Esophagus squamous epithelium (tissue), 5 donors: ENCODE measurements at places on chromosomes 3 and 15.
A peak's percentile ranks its signal among the peaks of the same experiment; 100 is the strongest.

- no peaks in the 10 kb centered on the region for H3K4me1 ChIP-seq
- DNase-seq = no peak
- H3K4me3 ChIP-seq = no peak overlapping the region
- no peaks in the 10 kb centered on the region for H3K36me3 ChIP-seq
Measured at GRCh38 chr3:178805741-178806140, 265.9 kb downstream of the ZMAT3 start.

DNA sequence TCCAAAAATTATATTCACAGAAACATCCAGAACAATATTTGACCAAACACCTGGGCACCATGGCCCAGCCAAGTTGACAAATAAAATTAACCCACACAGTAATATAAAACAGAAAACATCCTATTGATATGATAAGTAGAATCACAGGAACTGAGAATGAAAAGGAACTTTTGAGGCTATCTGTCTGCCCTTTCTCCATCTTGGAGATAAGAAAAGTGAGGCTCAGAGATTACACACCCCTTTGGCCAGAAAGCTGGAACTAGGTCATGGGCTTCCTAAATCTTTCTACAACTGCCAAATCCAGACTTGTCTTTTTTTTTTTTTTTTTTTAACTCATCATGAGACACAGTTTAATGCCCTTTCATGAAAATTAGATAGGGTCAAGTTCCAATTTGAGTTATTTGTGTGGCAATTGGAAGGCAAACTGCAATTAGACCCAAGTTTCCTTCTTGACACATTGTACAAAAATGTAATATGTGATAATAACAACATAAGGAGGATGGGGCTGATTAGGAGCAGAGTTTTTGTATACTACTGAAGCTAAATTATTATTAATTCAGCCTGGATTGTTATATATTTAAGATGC is 137.2 kb downstream of the RPL22L1 start:
- DNase-seq = no peak
- H3K4me3 ChIP-seq = no peak overlapping the region
- no peaks in the 10 kb centered on the region for H3K27me3 ChIP-seq
- H3K27ac ChIP-seq = no peak overlapping the region

- H3K27ac ChIP-seq = no peak overlapping the region
- H3K4me3 ChIP-seq = no peak overlapping the region
- H3K27me3 ChIP-seq = no peaks in the 10 kb centered on the region
- no peaks in the 10 kb centered on the region for H3K4me1 ChIP-seq
- H3K36me3 ChIP-seq = no peaks in the 10 kb centered on the region
Measured at GRCh38 chr3:118171236-118171852, 863.3 kb downstream of the IGSF11 start.

DNA sequence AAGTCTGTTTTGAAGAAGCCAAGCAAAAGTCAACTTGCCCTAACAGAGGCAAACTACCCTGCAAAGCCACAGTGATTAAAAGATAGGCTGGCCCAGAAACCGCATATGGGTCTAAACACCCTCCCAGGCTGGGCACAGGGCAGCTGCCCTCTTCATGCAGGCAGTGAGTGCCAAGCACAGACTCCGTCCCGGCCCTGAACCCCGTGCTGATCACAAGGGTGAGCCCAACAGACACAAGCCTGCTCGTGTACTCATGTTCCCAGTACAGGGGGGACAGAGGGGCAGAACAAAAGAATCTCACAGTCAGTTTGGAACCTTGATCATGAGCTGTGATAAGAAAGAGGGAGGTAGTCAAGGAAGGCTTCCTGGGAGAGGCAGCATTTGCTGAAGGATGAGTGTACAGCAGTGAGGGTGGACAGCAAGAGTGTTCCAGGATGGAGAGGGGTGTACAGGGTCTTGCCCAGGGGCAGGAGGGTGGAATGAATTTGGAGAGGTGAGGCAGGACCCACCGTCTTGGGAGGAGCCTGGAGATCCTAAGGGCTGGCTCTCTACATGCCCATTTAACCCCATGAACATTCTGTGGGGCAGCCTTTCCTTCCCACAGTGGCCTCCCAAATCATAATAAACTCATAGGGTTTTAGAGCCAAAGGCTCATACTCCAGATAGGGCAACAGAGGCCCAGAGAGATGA is 43.2 kb upstream of the PRR23E start:
- no peak overlapping the region for H3K4me3 ChIP-seq
- no peaks in the 10 kb centered on the region for H3K36me3 ChIP-seq
- DNase-seq = no peak
- no peaks in the 10 kb centered on the region for H3K27me3 ChIP-seq
- H3K27ac ChIP-seq = no peak overlapping the region

- no peaks in the 10 kb centered on the region for H3K36me3 ChIP-seq
- no peak overlapping the region for H3K4me3 ChIP-seq
- DNase-seq = no peak
- no peaks in the 10 kb centered on the region for H3K4me1 ChIP-seq
- no peaks in the 10 kb centered on the region for H3K27me3 ChIP-seq
Measured at GRCh38 chr3:132880986-132881385, 157.2 kb upstream of the TMEM108 start.

DNA sequence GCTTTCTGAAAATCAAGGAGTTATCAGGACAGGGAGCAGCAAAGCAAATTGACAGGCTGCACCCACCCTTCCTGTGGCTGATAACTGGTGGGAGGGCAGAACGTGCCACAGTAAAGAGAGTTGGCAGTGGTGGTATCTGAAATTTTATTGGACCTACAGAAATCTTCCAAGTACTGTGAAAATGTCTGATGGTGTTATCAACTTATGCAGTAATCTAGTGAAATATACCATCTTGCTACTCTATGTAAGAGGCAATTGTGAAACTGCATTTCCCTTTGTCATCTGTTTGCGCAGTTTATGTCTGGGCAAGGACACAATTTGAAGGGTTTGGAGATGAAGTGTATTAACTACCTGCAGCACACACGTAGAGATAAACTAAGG is 1.5 kb downstream of the PLCL2 start:
- peak overlapping the region; percentile 88 for H3K27ac ChIP-seq
- peak overlapping the region; percentile 70 for H3K4me3 ChIP-seq
- H3K27me3 ChIP-seq = peaks cover 4% of the 10 kb centered on the region
- H3K36me3 ChIP-seq = no peaks in the 10 kb centered on the region

DNA sequence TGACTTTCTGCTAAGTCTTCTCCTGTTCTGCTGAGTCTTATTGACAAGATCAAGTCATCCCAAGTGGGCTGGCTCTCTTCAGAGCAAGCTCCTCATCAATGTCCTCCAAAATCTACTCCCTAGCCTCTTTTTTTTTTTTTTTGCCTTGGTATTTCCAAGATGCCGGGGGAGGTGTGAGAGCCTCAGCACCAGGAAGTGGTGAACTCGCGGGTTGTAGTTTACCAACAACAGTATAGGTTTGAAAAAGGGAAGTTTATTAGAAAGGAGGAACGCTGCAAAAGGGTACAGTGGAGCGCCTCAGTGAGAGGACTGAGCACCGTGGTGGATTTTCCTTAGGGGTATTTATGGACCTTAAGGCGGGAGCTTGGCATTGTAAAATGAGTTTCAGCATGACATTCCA is 94.3 kb upstream of the SGO1 start:
- no peaks in the 10 kb centered on the region for H3K27me3 ChIP-seq
- no peak overlapping the region for H3K4me3 ChIP-seq
- H3K4me1 ChIP-seq = no peaks in the 10 kb centered on the region
- no peak overlapping the region for H3K27ac ChIP-seq
- H3K36me3 ChIP-seq = no peaks in the 10 kb centered on the region

GRCh38 chr3:128011140-128011539 is 41.1 kb upstream of the SEC61A1 start:
- no peak overlapping the region for H3K4me3 ChIP-seq
- DNase-seq = no peak
- no peak overlapping the region for H3K27ac ChIP-seq
- H3K27me3 ChIP-seq = no peaks in the 10 kb centered on the region

DNA sequence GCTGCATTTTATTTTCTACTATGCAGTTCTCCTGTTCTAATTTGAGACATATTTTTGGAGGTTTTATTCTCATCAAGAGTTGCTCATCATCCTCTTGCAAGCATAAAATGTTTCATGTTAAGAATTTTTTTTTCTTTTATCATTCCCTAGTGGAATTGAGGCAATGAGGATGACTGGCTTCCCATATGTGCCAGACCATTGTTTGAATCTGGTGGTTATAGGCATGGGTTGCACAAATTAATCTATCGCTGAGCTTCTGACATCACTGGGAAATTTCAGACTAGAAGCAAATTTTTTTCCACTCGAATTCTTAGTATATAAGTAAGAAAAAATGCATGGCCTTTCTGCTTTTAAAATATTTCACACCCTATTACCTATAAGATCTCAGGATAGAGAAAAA is 279.1 kb upstream of the PLSCR5 start:
- no peak overlapping the region for H3K27ac ChIP-seq
- H3K4me1 ChIP-seq = no peaks in the 10 kb centered on the region
- H3K4me3 ChIP-seq = no peak overlapping the region
- H3K27me3 ChIP-seq = no peaks in the 10 kb centered on the region
- H3K36me3 ChIP-seq = no peaks in the 10 kb centered on the region

DNA sequence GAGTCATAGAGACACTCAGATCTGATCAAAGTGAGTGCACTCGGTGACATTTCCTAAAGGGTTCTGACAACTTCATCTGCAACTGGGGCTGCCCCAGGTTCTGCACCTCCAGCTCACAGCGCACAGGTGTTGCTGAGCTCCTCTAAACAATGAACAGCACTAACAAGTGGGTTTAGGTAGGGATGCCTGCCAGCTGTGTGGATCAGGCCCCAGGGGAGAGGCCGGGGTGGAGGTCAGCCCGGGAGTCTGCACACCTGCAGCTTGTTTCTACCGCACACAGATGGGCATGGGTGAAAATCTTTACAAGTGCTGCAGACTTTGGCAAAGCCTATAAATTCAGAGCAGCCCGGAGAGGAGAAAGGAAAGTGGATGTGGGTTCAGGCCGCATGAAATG is 355 bp downstream of the FBXW12 start:
- H3K4me3 ChIP-seq = no peak overlapping the region
- DNase-seq = no peak
- H3K27me3 ChIP-seq = no peaks in the 10 kb centered on the region
- H3K36me3 ChIP-seq = no peaks in the 10 kb centered on the region

DNA sequence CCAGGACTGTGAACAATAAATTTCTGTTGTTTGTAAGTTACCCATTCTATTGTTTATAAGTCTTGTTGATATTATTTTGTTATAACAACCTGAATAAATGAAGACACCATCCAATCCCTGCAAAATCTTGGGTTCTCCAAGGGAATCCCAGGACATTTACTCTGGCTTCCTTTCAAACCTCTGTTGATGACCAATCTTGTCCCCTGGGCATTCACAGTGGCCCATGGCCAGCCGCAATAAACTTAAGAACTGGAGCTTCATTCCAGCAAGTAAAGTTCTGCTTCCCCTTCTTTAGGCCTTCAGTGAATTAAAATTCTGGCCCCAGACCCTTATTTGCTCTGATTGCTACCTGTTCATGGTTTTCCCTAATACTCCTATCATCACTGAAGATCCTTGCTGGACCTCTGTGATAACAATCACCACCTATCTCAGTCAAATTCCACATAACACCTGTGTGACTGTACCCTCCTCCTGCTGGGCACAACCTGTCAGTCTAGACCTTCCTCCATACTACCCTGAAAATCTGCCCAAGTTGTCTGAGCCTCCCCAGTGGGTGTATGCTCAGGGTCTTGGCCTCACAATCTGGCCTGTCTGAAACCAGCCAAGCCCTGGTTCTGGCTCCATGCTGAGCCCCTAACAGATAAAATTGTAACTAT is 153.1 kb downstream of the SEMA6D start:
- H3K4me3 ChIP-seq = no peak overlapping the region
- no peak overlapping the region for H3K27ac ChIP-seq
- H3K4me1 ChIP-seq = no peaks in the 10 kb centered on the region
- H3K27me3 ChIP-seq = no peaks in the 10 kb centered on the region
- H3K36me3 ChIP-seq = no peaks in the 10 kb centered on the region

DNA sequence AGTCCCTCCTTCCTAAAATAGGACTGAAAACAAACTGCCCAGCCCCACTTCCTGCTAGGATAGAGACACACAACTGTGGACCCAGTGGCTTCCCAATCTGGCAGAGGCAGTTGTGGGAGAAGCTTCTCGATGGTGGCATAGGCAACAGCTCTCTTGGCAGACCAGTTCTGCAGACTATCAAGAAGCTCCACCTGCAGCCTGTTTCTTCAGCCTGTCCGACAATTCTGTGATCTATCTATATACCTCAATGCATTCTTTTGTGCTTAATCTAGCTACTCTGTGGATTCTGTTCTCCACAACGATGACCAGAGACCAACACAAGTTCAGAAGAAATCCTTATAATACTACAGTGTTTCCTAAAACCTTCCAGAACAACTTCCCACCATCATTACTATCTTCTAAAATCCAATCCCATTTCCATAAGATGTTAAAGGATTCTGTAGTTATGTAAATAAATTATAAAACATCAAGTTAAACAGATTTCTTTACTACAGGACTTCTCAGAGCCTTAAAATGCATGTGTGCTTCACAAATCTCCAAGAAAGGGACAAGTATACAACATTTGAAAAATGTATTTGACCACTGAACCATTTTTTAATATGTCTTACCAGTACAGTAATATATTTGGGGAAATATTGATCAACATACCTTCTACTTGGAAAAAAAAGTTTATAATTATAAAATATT is 57.7 kb downstream of the IGF2BP2 start:
- DNase-seq = no peak
- H3K27ac ChIP-seq = no peak overlapping the region
- H3K36me3 ChIP-seq = no peaks in the 10 kb centered on the region
- peaks cover 36% of the 10 kb centered on the region for H3K4me1 ChIP-seq
- no peaks in the 10 kb centered on the region for H3K27me3 ChIP-seq

GRCh38 chr3:127439621-127440020 is 150.9 kb downstream of the TPRA1 start:
- H3K27ac ChIP-seq = no peak overlapping the region
- no peaks in the 10 kb centered on the region for H3K36me3 ChIP-seq
- DNase-seq = no peak
- H3K27me3 ChIP-seq = no peaks in the 10 kb centered on the region
- no peaks in the 10 kb centered on the region for H3K4me1 ChIP-seq
- H3K4me3 ChIP-seq = no peak overlapping the region

- no peak for DNase-seq
- H3K4me3 ChIP-seq = no peak overlapping the region
- H3K4me1 ChIP-seq = peaks cover 30% of the 10 kb centered on the region
- H3K27me3 ChIP-seq = no peaks in the 10 kb centered on the region
- H3K36me3 ChIP-seq = no peaks in the 10 kb centered on the region
Measured at GRCh38 chr3:102189956-102190723, 244.7 kb upstream of the ZPLD1 start.

DNA sequence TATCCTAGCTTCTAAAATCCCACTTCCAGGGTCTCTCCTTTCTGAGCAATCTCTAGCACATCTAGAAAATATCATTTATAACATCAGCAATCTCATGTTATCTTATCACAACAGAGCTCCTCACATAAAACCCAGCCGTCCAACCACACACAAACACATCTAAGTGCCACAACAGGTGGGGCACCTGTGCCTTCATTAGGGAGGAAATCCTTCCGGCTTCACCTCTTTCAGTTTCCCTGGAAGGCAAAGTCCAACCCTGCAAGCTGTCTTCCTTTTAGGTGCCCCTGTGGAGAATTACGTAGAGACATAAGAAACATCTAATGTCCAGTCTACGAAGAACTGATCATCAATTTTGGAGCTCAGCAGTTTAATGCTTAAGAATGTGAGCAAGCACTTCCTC is 1.6 kb downstream of the ZDHHC3 start:
- H3K4me3 ChIP-seq = peak overlapping the region; percentile 71
- H3K27me3 ChIP-seq = no peaks in the 10 kb centered on the region
- H3K27ac ChIP-seq = peak overlapping the region; percentile 96
- peaks cover 23% of the 10 kb centered on the region for H3K4me1 ChIP-seq
- DNase-seq = no peak
